ENCODE measurements at places on chromosomes 1 and 21. TPM values are rescaled to one million over a fixed set of nuclear protein-coding genes. Genes with fewer than 3 reads are reported as not detected.

RAB25 gene
- 0.28 TPM for polyA plus RNA-seq

TTLL10 gene
- not detected for polyA plus RNA-seq

SLC25A44 gene
- polyA plus RNA-seq = 7.3 TPM

GPR25 gene
- polyA plus RNA-seq = 0.06 TPM

LRRC53 gene
- not detected for polyA plus RNA-seq

SPOCD1 gene
- polyA plus RNA-seq = 0.30 TPM

RAB3B gene
- 1.1 TPM for polyA plus RNA-seq

SIM2 gene
- polyA plus RNA-seq = 0.01 TPM

LCE6A gene
- polyA plus RNA-seq = not detected

KCND3 gene
- polyA plus RNA-seq = 0.29 TPM

KCNA3 gene
- polyA plus RNA-seq = 1.1 TPM

RBP7 gene
- polyA plus RNA-seq = 53.4 TPM

GLUL gene
- polyA plus RNA-seq = 587 TPM

RSRP1 gene
- polyA plus RNA-seq = 131 TPM

RIPK4 gene
- polyA plus RNA-seq = 0.08 TPM

FAM78B gene
- 0.64 TPM for polyA plus RNA-seq

NID1 gene
- 147 TPM for polyA plus RNA-seq

C1orf74 gene
- polyA plus RNA-seq = 0.62 TPM

RBM11 gene
- 4.8 TPM for polyA plus RNA-seq

GPX7 gene
- 23.1 TPM for polyA plus RNA-seq

ZBTB7B gene
- polyA plus RNA-seq = 3.6 TPM

SAMD11 gene
- polyA plus RNA-seq = 1.1 TPM

SELENOF gene
- 294 TPM for polyA plus RNA-seq

HMCN1 gene
- polyA plus RNA-seq = 26.6 TPM

TMEM125 gene
- 1.1 TPM for polyA plus RNA-seq

SOAT1 gene
- 48.5 TPM for polyA plus RNA-seq

IVL gene
- not detected for polyA plus RNA-seq

PRMT6 gene
- 11.9 TPM for polyA plus RNA-seq

COL6A1 gene
- 112 TPM for polyA plus RNA-seq

HHAT gene
- 10.5 TPM for polyA plus RNA-seq

FMO2 gene
- polyA plus RNA-seq = 5.8 TPM

LINGO4 gene
- polyA plus RNA-seq = not detected

CD2 gene
- 1.0 TPM for polyA plus RNA-seq

LORICRIN gene
- 0.07 TPM for polyA plus RNA-seq

LAPTM5 gene
- polyA plus RNA-seq = 20.2 TPM

KCNT2 gene
- 9.4 TPM for polyA plus RNA-seq

SLC2A5 gene
- 6.7 TPM for polyA plus RNA-seq

LEFTY1 gene
- polyA plus RNA-seq = 3.8 TPM

RIMKLA gene
- 0.19 TPM for polyA plus RNA-seq

KIAA1614 gene
- polyA plus RNA-seq = 10.5 TPM

OR2L5 gene
- polyA plus RNA-seq = not detected

PTAFR gene
- polyA plus RNA-seq = 0.84 TPM

OXCT2 gene
- polyA plus RNA-seq = 0.20 TPM

CRNN gene
- not detected for polyA plus RNA-seq

LAX1 gene
- polyA plus RNA-seq = 0.13 TPM

Measured in ovary (tissue), 10 donors.